ENCODE measurements at places on chromosomes 11 and 22. TPM values are rescaled to one million over a fixed set of nuclear protein-coding genes. Genes with fewer than 3 reads are reported as not detected.

DNA sequence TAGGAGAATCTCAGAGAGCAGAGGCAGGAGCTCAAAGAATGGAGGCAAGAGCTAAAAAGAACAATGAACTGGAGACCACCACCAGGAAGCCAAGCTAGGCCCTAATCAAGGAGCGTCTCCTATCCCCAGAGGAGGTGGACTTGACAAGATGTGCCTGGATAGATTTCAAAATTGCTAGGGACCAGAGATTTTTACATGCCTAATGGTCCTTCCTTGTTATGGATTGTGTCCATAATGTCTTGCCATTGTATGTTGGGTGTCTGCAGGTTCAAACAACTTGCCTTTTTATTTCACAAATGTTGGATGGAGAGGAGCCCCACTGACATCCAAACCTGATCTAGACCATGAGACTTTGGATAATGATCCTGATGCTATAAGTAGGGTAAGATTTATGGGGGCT is 88.2 kb upstream of the TP53I11 start:
- no peak for DNase-seq

DNA sequence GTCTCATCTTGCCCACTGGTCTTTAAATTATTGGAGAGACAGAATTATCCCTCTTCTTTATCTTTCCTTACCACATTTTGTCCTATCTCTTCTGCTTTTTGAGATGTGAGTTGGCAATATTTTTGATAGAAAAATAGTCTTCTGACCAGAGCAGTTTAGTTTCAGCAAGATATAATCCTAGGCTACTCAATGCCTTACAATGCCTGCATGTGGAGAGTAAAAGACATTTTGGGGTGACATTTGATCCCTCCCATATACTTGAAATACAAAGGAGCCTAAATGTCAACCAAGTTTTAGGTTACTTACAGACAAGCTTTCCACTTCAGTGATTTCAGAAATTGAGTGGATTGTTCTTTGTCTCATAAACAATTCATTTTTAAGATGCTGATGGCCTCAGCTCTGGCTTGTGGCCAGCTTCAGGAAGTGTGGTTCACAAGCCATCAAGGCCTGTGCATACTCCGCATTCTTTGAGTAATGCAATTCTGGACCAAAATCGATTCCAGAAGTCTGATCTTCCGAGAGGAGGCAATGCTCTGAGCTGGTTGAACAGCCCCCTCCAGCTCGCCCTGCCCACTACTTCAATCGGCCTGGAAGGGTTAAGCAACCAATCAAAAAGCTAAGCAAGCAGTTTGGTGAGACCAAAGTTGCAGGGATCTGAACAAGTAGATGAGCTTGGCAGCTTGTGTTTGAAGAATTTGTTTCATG is 274.4 kb downstream of the BLID start:
- DNase-seq = no peak

DNA sequence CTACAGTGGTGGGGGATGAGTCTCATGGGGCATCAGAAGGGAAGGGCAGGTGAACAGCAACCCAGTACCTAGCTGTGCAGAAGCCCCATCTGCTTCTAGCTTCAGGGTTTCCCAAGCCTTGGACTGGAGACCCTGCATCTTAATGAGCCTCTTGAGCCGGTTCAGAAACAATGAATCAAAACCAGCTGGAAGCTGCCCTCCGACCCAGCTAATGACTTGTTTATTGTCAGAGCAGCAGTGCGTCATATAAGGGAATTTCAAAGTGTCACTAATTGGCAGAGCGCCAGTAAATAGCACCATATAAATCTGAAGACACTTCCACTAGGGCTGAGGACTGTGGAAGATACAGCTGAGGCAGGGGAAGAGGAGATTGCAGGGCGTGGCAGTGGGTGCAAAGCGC is 57.5 kb downstream of the RPUSD4 start:
- no peak for DNase-seq

OR51B5 gene
- not detected for total RNA-seq

DNA sequence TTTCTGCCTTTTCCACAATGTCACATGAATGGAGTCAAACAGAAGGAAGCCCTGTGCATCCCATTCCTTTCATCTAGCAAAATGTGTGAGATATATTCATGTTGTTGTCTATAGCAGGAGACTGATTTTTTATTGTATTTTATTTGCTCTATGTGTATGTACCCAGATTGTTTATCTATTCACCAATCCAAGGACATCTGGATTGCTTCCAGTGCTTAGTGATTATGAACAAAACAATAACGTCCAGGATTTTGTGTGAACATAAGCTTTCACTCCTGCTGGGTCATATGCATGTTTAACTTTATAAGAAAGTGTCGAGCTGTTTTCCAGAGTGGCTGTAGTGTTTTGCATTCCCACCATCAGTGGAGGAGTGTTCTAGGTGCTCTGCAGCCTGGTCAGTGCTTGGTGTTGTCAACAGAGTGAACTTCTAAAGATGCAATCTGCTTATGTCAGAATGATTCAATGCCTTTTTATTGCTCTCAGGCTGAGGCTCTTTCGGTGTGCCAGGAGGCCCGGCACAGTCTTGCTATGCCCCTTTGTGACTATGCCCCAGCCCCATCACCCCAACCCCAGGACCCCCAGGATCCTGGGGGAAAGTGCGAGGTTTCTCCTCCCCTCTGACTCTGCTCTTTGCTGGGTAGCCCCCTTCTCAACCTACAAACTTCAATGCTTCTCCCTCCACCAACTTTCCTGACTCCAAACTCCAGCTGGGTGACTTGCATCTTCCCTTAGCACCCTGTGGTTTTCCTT is 19.9 kb upstream of the SYT13 start:
- DNase-seq = no peak

DNA sequence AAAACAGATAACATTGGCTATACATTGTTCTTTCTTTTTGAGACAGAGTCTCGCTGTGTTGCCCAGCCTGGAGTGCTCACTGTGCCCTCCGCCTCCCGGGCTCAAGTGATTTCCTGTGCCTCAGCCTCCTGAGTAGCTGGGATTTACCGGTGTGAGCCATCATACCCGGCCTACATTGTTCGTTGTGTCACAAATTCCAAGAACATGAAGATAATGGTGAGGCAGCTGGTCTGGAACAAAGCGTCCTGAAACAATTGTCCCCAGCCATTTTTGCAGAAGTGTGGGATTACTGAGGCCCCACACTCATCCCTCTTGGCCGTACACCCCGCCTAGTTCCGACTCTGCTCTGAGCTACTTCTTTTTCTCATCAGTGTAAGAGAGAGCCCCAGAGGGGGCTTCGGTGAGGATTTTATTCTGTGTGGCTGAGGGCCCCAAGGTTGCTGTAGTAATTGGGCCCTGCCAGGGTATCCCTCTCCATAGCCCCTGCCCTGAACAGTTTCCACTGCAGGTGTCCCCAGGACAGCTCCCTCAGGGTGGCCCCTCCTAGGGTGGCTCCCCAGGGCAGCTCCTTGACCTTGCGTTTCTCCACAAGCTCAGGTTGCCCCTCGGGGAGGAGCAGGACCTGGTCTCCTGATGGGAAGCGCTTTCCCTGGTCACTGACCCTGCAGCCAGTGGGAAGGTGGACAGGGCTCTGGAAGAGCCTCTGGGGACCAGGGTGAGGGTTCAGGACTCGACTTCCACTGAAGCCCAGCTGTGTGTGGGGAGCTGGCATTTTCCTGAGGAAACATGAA is 13.1 kb upstream of the ARSA start:
- DNase-seq = no peak

FAM83F gene
- not detected for total RNA-seq

TEX54 gene
- not detected for total RNA-seq

DNA sequence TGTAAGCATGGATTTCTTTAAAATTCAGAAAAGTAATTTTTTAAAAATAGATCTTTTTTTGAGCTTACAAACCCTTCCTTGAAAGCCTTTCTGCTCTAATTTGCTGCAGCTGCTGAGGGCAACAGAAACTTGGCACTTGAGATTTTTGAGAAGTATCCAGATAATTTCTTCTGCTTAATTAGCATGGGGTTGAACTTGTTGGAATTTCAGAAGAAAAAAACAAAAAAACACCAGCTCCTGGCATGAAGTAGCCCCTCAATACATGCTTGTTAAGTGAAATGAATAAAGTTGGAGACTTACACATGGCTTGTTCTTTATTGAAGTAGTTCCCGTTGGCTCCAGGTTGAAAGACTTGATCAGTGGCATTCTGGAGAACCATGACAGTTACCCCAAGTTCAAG is 331.4 kb upstream of the RAG2 start:
- no peak for DNase-seq

DNA sequence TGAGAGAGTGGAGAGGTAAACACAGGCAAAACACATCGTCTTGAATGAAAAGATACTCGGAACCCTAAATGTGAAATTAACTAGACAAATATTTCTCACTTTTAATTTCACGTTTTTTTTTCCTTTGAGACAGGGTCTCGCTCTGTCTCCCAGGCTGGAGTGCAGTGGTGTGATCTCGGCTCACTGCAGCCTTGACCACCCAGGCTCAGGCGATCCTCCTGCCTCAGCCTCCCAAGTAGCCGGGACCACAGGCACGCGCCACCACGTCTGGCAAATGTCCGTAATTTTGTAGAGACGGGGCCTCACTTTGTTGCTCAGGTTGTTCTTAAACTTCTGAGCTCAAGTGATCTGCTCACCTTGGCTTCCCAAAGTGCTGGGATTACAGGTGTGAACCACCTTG is 7.4 kb upstream of the SHANK3 start:
- no peak for DNase-seq

GRCh38 chr22:46476547-46476941 is 60.9 kb downstream of the CELSR1 start:
- no peak for DNase-seq

UBQLN3 gene
- total RNA-seq = not detected

DNA sequence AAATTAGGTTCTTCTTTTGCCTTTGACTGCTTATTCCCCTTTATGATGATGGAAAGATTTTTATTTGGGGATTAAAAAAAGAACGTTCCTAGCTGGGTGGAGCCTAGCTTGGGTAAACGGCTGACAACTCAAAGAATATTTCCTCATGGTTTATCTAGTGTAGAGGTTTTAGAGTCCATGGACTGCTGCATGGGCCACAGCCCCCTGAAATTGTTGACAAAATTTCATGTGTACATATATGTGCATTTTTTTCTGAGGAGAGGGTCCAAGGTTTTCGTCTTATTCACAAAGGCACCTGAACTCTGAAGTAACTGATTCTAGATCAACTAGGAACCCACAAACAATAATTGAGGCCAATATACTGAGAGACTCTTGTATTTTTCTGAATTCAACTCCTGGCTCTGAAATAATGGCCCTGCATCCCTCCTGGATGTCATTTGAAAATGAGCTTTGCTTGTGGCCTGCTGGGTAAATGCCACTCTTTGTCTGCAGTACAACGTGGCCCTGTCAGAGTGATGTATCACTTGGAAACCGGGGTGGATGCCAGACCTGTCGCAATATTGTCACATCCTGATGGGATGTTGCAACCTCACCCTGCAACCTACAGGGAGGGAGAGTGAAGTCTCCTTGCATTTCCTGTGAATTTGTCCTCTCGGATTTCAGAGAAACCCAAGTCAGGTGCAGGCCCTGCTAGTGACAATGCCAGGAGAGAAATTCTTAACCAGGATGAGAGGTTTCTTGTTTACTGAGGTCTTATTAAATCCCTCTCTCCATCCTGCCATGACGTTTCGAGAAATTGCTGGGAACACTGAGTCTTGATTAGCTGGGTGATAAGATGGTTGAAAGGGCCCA is 33.8 kb downstream of the EHF start:
- no peak for DNase-seq

DNA sequence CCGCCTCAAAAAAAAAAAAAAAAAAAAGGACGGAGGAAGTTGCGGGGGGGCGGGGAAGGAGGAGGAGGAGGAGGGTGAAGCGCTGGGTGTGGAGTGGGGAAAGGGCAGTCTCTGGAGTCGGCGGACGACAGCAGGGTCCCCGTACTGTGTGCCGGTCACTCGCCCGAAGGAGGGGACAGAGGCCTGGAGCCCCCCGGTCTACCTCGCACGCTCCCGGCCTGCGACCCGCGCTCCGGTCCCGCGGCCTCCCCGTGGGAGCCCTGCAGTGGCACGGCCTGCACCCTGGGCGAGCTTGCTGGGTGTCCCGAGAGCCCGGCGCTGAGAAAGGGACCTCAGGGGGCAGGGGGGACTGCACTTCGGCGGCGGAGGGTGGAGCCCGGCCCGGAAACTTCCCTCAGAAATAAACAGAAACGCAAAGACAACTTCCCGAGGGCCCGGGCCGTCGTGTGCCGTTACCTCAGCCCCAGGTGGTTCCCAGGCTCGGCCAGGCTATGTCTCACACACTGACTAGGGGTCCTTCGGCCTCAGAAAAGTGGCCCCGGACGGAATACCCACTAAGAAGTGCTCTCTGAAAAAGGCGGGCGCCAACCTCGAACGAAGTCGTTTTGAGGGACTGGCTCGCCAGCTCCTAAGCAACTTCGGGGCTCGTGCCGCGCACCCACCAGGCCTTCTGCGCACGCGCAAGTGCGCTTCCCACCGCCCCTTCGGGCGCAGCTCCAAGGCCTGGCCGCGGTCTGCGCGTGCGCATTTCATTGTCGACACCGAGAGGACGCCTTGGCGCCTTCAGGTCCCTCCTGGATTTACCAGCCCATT is at the start of gene MAJIN:
MAJIN (minus strand) TSS at position 688 of the 813 bp plus-strand sequence. CDS start 12,703 bp downstream, outside the sequence.
- DNase-seq = peak; percentile 87

DNA sequence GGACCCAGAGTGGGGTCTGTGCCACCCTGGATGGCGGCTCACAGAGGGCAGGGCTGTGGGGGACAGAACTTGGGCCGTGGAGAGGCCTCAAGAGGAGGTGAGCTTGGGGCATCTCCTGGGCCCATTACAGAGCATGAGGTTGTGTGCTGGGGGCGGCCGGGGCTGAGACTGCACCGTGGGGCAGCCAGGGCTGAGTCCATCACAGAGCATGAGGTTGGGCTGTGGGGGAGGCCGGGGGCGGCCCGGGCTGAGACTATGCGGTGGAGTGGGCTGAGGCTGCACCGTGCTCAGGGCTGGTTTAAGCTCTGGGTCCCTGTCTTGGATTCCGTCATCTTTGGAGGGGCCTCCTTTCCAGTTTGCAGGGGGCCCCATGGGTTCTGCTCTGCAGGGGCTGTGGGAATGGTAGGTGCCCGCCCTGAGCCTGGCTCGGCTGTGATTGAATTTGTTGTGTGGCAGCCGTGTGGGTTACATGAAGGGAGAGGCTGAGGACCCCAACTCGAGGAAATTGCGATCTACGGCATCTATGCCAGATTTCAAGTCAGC is 38.1 kb upstream of the MUC5AC start:
- DNase-seq = no peak

FERMT3 gene
- 149 TPM for total RNA-seq

GRCh38 chr11:45880772-45881570 is 4.5 kb upstream of the MAPK8IP1 start:
- no peak for DNase-seq

ACTN3 gene
- total RNA-seq = 0.20 TPM

DNA sequence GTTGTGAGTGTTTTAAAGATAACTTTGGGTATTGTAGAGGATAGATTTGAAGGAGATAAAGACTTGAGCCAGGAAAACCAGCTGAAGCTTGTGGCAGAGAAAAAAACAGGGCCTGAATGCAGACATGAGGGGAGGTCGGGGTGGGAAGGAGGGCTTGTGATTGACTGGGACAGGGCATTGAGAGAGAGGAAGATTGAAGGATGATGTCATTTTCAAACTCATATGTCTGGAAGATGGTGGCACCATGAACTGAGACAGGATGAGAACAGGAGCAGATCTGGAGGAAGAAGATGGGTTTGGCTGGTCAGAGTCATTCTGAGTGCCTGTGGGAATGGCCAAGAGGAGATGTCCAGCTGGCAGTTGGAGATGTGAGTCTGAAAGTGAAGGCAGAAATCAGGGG is 14.7 kb downstream of the CSNK2A3 start:
- no peak for DNase-seq

Data from CD4-positive, alpha-beta memory T cell (primary cell).